ENCODE measurements at places on chromosomes 2 and 18.

- DNase-seq, result no peak
Observed at GRCh38 chr18:23062011-23062410, 73.3 kb upstream of the CABLES1 start.

- no peak for DNase-seq
Observed at GRCh38 chr18:79111483-79111882, 42.3 kb downstream of the ATP9B start.

DNA sequence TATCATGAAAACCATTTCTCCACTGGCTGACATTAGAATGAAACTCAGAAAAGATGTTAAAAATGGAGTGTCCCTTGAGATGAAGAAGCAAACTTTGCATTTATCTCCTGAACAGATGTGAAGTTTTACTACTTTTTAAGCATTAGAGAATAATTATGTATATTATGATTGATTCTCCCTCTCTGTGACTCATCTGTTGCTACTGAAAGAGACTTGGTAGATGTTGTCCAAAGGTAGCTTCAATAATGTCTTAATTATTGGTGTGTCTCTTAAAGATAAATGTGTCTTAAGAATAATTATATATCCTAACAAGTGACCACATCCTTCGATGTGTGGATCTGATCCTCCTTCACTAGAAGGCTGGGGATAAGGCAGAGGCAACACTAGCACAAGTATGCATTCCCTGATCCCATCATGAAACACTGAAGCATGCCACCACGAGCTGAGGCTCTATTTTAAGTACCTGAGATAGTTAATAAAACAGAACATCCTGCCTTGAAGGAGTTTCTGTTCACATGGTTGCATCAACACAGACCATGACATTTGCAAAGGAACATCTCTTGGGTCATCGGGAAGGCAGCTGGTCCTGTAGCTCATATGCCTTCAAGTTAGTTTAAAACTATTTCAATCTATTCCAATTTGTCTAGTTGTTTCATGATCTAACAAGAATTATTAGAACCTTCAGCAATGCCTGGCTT, 15.5 kb downstream of the RND3 start:
- no peak for DNase-seq

- no peak for DNase-seq
Observed at GRCh38 chr2:18988631-18989232, 369.7 kb downstream of the OSR1 start.

- no peak for DNase-seq
Observed at GRCh38 chr18:48816554-48816953, 134.2 kb downstream of the SMAD7 start.

GRCh38 chr2:52995424-52995823, 772.2 kb upstream of the CHAC2 start:
- DNase-seq, result no peak

DNA sequence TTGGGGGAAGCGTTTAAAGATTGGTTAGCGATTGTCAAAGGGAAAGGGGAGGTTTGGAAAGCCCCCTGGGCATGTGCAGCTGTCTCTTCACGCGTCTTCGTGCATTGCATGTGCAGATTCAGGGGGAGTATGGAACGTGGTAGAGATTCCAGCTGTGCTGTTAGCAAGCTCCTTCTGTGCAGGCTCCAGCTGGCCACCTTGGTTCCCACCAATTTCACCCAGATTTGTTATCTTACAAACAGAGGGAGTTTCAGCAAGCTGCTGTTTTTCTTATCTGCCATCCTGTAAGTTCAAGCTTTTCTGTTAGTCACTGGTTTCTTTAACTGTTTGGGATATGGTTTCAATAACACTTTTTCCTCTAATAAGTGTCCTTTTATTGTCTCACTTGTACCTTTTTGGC, 30.4 kb downstream of the FARP2 start:
- no peak for DNase-seq

DNA sequence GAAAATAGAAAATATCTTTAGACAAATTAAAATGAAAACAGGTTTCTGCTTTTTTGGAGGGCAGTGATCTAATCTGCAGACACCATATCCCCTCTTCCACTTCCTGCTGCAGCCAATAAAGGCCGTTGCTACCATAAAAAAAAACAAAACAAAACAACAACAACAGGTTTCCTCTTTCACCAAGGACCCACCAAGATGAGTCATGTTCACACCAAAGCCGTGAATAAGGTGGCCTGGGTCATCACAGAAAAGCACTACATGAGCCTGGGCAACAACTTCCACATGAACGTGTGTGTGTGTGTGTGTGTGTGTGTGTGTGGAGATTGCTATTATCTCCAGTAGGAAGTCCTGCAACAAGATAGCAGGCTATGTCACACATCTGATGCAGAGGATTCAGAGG, 24.8 kb upstream of the TFCP2L1 start:
- no peak for DNase-seq

DNA sequence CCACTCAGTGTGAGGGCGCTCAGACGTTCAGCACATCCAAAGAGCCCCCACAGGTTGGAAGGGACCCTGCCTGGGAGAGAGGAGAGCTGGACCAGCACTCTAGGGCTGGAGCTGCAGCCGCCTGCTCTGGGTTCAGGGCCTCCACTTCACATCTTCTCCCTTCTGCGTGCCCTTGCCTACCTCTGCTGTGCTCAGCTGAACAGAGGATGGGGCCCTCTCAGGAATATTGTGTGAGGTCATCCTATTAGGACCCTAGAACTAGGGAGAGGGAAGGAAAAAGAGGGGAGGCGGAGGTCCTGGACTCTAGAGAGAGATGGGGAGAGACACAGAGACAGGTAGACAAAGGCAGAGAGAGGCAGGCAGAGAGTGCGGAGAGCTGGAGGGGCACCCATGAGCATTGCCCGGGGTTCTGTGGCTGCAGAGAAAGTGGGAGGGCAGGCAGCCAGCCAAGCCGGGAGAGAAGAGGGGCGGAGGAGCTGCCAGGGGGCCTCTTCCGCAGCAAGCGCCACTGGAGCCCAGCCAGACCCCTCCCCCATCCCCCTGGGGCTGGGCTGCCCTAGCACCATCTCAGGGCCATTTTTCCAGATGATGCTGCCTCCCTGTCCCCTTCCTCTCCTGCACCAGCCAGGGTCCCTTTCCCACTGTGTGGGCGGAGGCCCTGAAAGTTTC, 8.3 kb upstream of the TNS1 start:
- DNase-seq, result no peak

DNA sequence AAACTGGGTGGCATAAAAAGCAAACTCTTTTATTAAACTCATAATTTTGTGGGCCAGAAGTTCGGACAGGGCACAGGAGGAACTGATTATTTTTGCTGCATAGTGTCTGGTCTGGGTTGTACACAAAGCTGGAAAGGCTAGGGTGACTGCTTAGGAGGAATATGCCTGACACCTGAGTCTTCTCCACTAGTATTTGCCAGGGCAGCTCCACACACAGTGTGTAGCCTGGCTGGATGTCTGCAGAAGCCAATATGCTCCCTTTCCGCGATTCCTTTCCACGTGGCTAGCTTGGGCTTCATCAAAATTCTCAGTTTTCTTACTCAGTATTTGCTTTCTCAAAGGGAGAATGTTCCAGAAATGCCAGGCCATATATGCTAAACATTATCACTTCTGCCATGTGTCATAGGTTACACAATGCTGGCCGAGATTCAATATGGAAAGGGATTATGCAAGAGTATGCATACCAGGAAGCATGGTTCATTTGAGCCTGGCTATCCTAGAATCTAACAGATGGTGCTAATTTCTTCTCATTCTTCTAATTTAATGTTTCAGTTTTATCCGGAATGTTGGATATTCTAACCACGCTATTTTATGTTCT, 142.7 kb upstream of the DOK6 start:
- no peak for DNase-seq

- no peak for DNase-seq
Observed at GRCh38 chr2:177380181-177380580, 12.4 kb upstream of the AGPS start.

DNA sequence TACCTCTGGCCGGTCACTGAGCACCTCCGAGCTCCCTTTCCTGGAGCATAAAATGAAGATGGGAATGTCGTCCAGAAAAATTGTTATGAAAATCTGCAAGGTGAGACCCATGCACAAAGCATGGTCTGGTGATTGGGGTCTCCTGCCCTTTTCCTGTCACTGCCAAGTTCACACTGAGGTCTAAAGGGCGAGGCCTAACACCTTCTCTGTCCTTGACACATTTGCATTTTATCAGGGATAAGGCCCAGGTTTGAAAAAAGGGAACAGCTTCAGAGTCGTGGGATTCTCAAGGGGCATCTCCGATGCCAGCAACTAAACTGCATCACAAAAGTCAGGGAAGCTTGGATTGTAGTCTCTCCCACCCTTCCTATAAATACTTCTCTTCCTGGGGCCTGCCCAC, 24.7 kb downstream of the GNAL start:
- DNase-seq, result no peak

DNA sequence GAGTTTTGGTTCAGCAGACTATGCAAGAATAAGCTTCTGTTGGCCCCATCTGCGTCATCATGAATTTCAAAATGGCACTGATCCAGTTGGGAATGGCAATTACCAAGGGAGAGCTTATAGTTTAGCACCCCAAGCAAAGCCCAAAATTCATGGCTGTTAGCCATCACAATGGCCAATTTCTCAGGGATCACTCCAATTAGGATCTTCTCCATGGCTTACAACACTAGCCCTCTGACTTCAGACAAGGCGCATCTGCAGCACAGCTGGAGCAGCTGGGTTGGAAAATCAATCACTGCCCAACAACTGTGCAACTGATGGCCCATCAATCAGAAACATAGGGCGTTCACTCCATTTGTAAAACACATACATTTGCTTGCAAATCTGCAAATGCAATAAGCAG, 273.6 kb downstream of the SRBD1 start:
- no peak for DNase-seq

DNA sequence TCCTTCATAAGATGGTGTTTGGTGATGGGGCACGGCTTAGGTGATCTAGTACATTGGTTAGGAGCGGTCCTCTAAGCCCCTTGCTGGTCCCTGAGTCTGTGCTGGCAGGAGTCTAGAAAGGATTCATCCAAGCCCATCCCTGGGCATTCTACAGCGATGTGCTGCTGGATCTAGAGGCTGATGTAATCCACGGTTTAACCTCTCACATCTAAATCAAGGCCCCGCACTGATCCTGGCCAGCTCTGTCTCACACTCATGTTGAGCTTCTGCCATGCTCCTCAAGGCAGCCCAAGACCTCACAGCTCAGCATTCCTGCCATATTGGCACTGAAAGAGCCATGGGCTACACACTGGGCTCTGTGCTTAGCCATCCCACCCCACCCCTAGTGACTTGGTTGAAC, 664.8 kb downstream of the STK39 start:
- DNase-seq, result no peak

- peak; percentile 60 for DNase-seq
Observed at GRCh38 chr2:26245231-26245732, 543 bp downstream of the HADHB start.

GRCh38 chr2:166494140-166494624, at the start of gene SCN7A:
SCN7A (minus strand) TSS chr2:166494249; CDS start chr2:166477696, 16,553 bp downstream.
- DNase-seq, result no peak

DNA sequence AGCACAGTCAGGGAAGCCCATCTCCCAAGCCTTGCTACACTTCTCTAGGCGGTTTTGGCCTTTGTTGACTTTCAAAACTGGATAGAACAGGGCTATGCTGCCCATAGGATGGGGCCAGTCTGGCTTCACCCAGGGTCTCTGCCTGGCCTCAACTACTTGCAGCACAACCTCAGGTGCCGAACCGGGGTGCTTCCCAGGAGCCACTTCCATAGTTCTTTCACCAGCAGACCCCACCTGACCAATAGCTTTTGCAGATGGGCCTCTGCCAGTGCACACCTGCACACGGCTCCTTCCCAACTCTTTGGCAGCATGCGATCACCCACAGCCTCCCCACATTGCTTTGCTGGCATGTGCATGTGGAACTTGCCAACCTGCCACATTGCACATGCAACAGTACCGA, 331.6 kb downstream of the CPS1 start:
- DNase-seq, result no peak
